Activated T-cell treated with anti-CD3 and anti-CD28 coated beads, Interleukin-2, amount 50 U/mL, for 48 hours (primary cell): ENCODE measurements at places on chromosomes 16 and 17.
A peak's percentile ranks its signal among the peaks of the same experiment; 100 is the strongest.

DNA sequence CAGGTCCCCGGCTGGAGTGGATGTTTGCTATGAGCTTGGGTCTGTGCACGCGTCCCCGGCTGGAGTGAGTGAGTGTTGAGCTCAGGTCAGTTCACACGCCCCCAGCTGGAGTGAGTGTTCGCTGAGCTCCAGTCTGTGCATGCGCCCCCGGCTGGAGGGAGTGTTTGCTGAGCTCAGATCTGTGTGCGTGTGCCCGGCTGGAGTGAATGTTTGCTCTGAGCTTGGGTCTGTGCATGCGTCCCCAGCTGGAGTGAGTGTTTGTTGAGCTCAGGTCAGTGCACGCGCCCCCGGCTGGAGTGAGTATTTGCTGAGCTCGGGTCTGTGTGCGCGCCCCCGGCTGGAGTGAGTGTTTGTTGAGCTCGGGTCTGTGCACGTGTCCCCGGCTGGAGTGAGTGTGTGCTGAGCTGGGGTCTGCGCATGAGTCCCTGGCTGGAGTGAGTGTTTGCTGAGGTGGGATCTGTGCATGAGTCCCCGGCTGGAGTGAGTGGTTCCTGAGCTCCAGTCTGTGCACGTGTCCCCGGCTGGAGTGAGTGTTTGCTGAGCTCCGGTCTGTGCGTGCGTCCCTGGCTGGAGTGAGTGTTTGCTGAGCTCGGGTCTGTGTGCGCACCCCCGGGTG lies 284.2 kb downstream of the SNX29 start:
- no peak for DNase-seq

GRCh38 chr17:76452127-76452659 lies 759 bp downstream of the UBE2O start:
- DNase-seq, result no peak

- no peak for DNase-seq
These were observed 36.2 kb downstream of the ZNF778 start for GRCh38 chr16:89253548-89254287.

- no peak for DNase-seq
These were observed 877.4 kb upstream of the GOT2 start for GRCh38 chr16:59611556-59611955.

GRCh38 chr17:20043021-20043420 lies 33.9 kb downstream of the SPECC1 start:
- DNase-seq, result no peak

DNA sequence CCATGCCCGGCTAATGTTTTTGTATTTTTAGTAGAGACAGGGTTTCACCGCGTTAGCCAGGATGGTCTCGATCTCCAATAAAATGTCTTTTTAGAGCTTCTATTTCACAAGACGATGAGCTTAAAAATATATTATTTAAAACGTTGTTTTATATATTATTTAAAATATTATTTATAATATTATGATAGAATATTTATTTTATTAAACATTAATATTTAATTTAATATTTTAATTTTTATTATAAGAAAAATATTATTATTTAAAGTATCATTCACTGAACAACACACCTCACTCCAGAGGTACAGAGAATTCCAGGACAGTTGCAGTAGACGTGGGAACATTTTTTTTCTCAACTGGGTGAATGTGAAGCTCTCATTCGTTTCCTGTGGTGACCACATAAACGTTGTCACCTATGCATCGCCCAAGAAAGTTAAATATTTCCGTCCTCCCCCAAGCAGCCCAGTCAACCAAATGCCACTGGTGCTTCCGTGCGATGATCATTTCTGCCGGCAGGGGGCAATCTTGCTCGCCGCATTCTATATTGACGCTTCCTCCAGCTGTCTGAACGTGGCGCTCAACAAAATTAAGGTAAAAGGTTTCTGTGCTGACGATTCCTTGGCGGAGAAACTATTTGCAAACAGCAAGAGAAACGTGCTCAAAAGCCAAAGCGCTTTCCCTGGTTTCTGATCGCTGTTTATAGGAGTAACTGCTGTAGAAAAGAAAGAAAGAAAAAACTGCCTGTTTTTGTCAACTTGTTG lies 41.7 kb upstream of the PRSS54 start:
- peak; percentile 94 for DNase-seq

- DNase-seq, result no peak
These were observed 85.4 kb downstream of the GAS7 start for GRCh38 chr17:10112962-10113361.

- peak; percentile 93 for DNase-seq
These were observed 10.5 kb downstream of the DOK4 start for GRCh38 chr16:57475711-57476339.

- DNase-seq, result no peak
These were observed 12.4 kb upstream of the SUPT4H1 start for GRCh38 chr17:58364270-58364942.

DNA sequence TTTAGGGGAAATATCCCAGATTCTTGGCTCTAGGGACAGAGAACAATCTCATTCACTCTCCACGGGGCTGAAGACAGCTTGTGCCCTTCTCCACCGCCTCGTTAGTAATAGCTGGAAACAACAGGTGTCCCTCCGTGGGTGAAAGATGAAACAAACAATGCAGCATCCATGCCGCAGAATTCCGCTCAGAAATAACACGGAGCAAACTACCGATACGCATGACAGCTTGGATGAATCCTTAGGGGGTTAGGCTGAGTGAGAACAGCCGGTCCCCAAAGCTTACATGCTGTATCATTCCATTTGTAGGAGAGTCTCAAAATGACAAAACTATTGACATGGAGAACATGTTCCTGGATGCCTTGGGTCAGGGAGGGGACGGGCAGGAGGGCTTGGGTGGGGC lies 29.4 kb upstream of the CACNG1 start:
- DNase-seq, result no peak

DNA sequence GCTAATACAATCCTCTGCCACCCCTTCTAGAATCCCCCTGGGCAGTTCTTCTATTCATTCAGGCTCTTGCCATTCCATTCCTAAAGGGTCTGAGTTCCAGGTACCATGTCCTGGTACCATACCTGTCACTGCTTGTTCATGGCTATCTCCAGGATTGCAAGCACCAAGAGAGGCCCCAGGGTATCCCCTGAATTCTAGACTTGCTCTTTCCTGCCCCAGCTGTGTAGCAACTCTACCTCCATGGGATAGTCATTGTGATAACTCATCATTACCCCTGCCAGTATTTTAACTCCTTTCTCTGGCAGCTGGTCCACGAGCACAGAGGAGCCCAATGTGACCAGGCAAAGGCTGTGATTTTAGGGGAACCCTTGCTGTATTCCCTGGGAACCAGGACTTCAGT lies 143.7 kb upstream of the CDH5 start:
- no peak for DNase-seq

DNA sequence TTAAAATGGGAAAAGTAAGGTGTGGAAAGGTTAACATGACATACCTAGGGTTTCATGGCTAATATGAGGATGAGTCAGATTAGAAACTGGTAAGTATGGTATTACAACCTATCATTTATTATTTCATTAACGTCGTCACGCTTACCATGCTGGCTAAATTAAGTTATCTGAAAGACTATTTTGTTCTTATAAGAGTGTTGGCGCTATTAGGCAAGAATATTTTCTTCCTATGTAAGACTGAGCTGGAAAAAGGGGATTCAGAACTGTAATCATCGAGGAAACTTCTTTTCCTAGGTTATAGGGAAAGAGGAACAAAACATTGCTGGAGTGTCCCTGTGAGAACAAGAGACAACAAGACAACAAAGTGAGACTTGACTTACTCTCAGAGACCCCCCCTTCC lies 440.8 kb downstream of the KCNJ2 start:
- DNase-seq, result no peak

GRCh38 chr17:2335726-2336214 lies 487 bp downstream of the TSR1 start:
- DNase-seq, result no peak

GRCh38 chr17:81171941-81172340 lies 5.9 kb upstream of the AATK start:
- no peak for DNase-seq

GRCh38 chr16:55529018-55529417 lies 20.1 kb downstream of the LPCAT2 start:
- no peak for DNase-seq

- DNase-seq, result peak; percentile 28
These were observed 996 bp downstream of the PCYT2 start for GRCh38 chr17:81909966-81910839.

DNA sequence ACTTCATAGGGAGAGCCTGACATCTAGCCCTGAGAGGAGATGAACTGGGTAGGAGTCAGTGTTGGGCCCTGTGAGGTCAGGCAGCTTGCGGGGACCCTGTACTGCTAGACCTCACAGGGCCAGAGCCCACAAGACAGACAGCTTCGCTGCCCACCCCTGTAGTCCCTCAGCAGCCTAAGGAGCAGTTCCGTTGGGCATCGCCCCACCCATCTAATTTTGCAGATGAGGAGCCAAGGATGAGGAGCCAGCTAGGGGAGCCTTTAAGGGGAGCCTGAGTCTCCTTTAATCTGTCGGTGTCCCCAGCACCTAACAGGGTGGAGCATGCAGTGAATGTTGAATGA lies 755 bp upstream of the TUFM start:
- DNase-seq, result no peak

DNA sequence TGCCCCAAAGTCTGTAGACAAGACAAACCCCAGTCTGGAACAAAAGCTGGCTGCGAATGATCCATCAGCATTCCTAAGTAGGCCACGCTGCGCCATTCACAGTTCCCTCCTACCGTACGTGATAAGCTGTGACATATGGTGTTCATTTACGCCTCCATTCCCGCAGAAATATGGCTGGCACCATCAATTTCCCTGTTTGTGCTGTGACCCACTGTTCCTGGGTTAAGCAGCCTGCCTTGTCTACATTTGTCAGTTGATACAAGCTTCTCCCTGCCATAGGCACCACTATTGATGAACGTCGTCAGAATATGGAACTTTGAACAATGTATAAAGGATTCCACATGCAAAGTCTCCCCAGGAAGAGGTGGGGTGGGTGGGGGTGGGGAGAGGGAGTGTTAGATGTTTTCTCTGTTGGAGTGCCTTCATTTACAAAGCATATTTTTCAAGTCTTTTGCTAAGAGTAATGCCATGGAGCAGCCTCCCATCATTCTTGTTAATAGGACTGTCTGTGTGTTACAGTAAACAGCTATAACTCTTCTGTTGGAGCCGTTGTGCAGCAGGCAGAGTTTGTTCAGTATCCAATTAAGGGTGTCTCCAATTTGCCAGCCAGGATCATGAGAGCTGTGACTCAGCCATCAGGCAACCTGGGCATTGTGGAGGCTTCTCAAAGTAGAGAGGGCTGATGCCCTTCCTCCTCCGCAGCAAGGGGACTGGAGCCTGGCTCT lies 294.6 kb downstream of the TMEM114 start:
- DNase-seq, result no peak

DNA sequence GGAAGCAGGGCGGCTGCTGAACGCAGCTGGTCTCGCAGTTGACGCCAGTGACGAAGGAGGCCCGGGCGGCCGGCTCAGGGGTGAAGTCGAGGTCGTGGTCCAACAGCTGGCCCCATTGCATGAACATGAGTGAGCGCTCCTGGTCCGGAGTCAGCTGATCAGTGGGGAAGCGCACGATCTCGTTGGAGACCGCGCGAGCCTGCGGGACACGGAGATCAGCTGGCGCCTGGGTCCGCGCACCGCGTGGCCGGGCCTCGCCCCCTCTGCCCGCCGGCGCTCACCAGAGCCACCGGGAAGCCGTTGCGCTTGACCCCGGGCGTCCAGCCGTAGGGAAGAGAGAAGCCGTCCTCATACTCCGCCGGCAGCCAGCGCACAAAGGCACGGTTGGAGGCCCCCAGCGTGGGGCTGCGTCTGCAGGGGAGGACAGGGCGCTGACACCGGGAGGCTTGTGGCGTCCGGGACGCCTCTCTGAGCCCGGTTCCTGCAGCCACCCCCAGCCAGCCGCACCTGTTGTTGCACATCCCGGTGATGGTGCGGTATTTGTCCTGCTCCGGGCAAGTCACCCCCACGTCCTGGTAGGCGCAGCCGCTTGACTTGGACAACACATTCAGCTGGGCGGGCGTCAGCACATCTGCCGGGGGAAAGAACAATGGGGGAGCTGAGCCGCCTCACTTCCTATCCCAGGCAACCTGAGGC lies 1.6 kb downstream of the MPO start:
- DNase-seq, result no peak

DNA sequence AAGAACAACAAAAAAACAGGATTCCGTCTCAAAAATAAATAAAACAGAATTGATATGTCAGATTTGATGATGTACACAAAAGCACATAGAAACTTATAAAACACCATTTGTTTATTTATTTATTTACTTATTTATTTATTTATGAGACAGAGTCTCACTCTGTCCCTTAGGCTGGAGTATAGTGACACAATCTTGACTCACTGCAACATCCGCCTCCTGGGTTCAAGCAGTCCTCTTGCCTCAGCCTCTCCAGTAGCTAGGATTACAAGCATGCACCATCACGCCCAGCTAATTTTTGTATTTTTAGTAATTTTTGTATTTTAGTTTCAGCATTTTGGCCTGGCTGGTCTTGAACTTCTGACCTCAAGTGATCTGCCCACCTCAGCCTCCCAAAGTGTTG lies 21.4 kb downstream of the BCAS3 start:
- DNase-seq, result no peak

GRCh38 chr17:40828454-40829044 lies 6.1 kb upstream of the KRT10 start:
- DNase-seq, result no peak

- no peak for DNase-seq
These were observed 404.0 kb downstream of the CDH11 start for GRCh38 chr16:64717871-64718270.

- DNase-seq, result no peak
These were observed 4.8 kb downstream of the NEK8 start for GRCh38 chr17:28733346-28733745.

- DNase-seq, result no peak
These were observed 1.5 kb downstream of the SLC35G3 start for GRCh38 chr17:35192708-35193107.

DNA sequence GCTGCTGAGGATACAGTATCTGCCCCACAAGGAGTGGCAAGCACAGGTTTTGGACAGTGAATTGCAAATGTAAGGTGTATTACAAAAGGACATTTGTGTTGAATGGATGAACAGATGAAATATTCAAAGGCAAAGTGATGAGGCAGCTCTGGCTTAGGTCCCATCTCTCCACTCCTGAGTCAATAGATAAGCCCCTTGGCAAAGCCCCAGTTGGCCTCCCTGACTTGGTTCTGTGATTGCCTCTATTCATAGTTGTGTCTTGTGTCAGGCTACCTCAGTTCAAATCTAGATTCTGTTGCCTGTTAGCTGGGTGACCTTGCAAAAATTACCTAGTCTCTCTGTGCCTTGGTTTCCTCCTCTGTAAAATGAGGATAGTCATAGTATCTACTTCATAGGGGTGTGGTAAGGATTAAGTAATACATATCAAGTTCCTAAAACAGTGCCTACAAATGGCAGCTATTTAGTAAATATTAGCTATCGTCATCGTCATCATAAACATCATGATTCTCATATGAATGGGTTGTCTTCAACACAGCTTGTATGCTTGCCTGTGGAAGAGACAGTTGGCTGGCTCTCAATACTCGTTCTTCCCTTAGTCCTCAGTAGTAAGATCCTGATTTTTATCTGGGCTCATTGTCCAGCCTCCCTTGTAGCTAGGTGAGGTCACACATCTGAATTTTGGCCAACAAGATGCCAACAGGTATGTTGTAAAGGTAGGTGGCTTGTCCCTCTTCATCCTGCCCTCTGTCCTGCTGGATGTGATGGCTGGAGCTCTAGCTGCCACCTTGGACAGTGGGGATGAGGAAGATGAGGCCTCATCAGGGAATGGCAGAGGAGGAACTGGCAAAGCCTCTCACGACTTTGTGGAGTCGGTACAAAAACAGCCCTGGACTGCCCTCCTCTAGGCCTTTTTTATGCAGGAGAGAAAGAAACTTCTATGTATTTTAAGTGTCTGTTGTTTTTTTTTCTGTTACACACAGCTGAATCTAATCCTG lies 2.1 kb upstream of the MFAP4 start:
- no peak for DNase-seq
